Fibroblast of villous mesenchyme (primary cell): ENCODE measurements at places on chromosomes 11 and 22. TPM values are rescaled to one million over a fixed set of nuclear protein-coding genes. Genes with fewer than 3 reads are reported as not detected.

PANX2 gene
- total RNA-seq, result 0.32 and 0.43 TPM in 2 replicates

BEST1 gene
- total RNA-seq, result 3.0 and 3.2 TPM in 2 replicates

MAPK8IP1 gene
- 6.5 and 6.8 TPM in 2 replicates for total RNA-seq

KCNJ1 gene
- total RNA-seq, result under 0.01 TPM in 1 of 2 replicates, not detected in the other

GAL3ST1 gene
- total RNA-seq, result not detected in 2 replicates

USH1C gene
- not detected in 2 replicates for total RNA-seq

PGA5 gene
- not detected in 2 replicates for total RNA-seq

APOL4 gene
- total RNA-seq, result not detected in 2 replicates

ALDH3B1 gene
- 20.7 and 27.1 TPM in 2 replicates for total RNA-seq

LRP4 gene
- 3.5 and 3.9 TPM in 2 replicates for total RNA-seq

TIMM10B gene
- total RNA-seq, result 44.1 and 49.7 TPM in 2 replicates
